ENCODE measurements at places on chromosomes 2 and 18.

DNA sequence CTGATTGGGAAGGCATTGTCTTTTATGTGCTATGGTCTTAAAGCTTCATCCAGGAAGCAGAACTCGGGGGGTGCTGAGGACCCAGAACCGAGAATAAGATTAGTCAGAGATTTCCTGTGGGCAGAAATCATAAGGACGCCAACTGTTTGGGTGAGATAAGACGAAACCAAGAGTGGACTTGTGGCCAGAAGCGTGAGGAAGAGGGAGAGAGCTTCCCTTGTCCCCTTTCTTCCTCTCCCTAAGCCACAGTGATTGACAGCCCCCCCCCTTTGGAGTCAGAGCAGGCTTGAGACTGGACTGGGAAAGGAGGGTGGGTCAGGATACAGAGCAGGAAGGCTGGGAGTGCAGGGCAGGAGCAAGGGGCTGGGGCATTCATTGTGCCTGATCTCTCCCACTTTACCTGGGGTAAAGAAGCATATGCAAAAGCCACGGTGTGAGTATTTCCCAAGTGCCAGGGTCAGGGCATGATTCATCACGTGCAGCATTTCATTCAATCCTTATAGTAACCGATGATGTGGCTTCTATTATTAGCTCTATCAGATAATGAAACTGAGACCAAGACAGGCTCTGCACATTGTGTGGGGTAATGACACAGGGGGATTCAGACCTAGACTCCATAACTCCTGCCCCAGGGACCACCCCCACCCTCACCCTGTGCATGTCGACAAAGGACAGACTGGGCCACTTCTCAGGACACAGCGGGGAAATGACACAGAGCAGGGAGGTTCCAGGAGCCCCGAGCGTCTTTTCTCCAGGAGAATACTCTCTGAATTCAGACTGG, 3.0 kb upstream of the IL1RN start:
- no peak for DNase-seq

GRCh38 chr2:101710471-101711318, 13.2 kb downstream of the MAP4K4 start:
- no peak for DNase-seq

DNA sequence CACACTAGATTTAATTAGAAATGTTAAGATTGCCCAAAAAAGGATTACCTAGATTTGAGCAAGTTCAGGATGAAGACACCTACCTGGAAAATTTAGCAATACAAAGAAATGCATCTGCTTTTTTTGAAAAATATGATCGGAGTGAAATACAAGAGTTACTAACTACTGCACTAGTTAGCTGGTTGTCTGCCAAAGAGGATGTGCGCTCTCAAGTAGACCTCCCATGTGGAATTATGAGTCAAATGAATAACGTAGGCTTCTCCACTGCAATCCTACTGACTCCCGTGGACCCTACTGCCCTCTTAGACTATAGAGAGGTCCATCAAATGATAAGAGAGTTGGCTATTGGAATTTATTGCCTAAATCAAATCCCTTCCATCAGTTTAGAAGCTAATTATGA, 2.0 kb downstream of the ANKAR start:
- DNase-seq, result no peak

DNA sequence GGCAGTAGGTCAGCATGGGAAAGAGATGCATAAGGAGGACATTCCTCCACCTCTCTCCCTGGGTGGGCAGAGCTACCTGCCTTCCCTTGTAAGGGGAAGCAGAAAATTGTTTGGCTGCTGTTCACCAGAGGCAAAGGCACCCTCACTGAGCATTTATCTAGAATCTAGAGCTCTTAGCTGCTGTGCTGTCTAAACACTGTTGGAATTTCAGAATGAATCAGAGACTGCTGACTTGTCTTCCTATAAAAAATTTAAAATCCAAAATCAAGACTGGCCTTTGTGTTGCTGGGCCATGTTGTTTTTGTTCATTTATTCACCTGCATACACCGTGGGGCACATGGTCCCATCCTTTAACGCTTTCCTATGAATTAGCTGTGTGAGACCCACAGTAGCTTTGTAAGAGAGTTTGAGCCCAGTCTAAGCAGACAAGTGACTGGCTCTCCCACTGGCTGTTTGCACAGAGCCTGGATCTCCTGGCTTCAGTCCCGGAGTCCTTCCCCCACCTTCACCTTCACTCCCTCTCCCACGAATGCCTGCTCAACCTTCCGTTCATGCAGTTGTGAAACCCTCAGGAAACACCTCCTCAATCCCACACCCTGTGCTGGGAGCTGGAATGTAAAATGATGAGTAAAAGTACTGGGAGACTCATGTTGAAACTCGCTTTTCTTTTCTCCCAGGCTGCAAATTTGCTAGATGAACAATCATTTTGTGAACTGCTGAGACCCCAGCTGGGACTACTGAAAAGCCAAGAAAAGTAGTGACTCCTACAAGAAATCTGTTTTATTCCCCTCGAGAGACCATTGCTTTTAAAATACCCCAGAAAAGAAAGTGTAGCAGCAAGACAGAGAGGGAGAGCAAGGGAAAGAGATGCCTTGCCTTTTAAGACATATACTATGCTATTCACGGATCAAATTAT, 76.2 kb downstream of the FAM168B start:
- DNase-seq, result no peak

GRCh38 chr18:75265872-75266271, 55.3 kb downstream of the TSHZ1 start:
- DNase-seq, result no peak

DNA sequence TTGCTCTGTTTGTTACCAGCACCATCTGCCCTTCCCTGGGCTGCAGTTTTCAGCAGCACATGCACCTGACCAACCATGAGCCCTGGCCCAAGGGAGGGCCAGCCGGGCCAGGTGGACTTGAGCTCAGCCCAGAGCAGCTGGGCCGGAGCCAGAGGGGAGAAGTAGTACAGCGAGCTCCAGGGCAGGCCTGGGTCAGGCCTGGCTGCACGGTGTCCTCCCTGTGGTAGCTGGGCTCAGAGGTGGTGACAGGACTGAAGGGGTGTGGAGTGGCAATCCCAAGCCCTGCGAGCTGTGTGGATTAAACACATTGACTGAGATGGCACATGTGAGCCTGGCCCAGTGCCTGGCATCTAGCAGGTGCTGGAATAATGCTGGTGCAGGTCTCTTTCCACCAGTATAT, 222.2 kb downstream of the GLI2 start:
- no peak for DNase-seq

DNA sequence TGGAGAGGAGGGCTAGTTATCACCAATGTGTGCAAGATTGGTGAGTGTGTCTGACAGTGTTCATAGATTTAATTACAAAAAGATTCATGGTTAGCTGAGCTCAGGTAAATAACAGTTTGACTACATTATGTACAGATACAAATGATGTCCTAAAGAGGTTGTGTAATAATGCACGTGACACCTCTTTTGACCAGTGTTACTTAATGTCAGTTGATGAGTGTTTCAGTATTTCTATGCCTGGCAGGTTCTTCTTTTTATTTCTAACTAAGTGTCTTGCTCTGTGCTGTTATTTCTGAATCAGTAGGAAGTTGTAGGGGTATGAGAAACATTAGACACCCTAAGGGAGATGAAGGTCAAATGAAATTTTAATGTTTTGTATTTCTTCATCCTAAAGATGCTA, 7.9 kb upstream of the INHBB start:
- DNase-seq, result no peak

DNA sequence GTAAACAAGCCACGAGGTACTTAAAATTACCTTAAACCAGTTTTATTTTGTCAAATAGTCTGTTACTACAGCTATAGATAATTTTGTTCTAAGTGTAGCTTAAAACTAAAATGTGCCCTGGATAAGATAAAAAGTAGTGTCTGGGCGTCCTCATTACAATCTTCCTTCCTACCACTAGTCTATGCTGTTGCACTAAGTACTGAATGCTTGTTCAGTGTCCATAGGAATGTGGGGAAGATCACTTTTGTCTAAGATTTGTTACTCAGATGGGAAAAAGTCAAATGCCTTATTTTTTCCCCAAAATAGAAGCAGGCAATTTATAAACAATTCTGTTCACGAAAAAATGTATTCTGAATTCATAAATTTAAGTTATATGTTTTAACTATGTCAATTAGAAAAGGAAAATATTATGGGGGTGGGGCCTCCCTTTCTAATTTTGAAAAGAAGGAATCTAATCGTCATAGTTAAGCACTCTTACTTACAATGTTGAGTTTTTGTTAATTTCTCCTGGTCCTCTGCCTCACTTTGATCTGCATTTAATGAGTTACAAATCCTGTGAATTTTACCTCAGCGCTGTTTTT, 140.4 kb upstream of the VRK2 start:
- no peak for DNase-seq

DNA sequence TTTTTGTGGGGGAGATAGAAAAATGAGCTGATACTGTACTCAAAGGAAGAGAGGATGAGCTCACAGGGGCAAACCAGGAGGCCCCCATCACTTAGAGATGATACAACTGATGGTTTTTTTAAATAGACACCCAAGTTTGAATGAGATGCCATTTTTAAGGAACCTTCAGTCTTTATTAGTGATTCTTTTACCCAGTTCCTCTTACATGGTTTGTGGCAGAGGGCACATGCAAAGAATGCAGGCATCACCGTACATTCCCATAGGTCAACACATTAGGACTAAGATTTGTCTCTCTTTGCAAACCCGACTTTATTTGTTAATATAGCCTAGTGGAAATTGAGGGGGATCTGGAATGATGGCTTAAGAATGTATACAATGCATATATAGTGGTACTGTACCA, 250.9 kb downstream of the ASXL3 start:
- no peak for DNase-seq

DNA sequence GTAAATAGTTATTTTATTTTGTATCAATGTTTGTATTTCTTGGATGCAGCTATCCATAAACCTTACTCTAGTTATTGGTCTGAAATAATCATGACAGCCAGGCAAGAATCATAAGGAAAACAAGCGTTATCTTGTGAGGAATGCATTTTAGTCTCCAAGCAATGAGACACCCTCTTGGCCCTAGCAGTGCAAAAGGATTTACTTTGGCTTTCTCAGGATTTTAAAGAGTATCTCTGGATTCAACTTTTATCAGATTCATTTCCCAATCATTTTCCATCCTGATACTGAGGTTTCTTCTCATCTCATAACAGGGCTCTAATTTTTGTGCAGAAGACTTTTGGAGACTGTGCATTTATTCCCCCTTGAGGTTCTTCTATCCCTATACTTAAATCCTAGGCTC, 480.8 kb downstream of the TMX3 start:
- no peak for DNase-seq

- DNase-seq, result no peak
These were observed 130.3 kb downstream of the NEDD4L start for GRCh38 chr18:58174285-58174684.

DNA sequence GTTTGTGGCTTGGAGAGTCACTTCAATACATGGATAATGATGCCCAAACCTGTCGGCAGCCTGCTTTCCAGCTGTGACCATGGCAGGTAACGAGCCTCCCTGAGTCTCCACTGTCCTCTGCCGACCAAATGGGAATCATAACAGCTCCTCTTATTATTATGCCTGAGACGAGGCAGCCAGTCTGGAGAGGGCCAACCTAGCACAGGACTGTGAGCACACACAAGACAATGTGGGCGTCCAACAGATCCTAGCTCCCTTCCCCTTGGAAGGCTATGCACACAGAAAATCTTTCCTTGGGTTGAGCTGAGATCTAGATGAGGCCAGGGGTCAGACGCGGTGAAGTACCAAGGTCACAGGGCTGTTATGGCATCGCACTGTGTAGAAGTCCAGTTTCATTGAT, 890 bp upstream of the SLC4A3 start:
- no peak for DNase-seq

DNA sequence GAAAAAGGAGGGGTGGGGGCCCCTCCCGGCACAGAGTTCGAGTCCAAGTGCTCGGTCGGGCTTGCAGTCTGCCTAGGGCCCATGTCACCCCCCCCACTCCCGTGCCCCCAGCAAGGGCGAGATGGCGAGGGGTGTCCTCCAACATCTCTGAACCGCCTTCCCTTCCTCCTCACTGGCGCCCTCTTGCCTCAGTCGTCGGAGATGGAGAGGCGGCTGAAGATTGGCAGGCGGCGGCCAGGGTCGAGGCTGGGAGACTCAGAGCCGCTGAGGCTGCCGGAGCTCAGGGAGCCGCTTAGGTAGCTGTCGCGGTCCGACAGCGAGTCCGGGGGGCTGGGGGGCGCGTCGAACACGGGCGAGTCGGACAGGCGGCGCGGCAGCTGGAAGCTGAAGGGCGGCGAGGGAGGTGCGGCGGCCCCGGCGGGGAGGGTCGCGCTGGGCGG, 2.3 kb downstream of the ZFP36L2 start:
- peak; percentile 73 for DNase-seq

- DNase-seq, result no peak
These were observed 85.4 kb downstream of the FMNL2 start for GRCh38 chr2:152420363-152420762.

GRCh38 chr18:24657444-24657842, 197.0 kb downstream of the HRH4 start:
- DNase-seq, result no peak

- no peak for DNase-seq
These were observed 120.6 kb downstream of the PTRHD1 start for GRCh38 chr2:24672589-24672988.

- no peak for DNase-seq
These were observed 72.3 kb upstream of the RIOK3 start for GRCh38 chr18:23380817-23381216.

DNA sequence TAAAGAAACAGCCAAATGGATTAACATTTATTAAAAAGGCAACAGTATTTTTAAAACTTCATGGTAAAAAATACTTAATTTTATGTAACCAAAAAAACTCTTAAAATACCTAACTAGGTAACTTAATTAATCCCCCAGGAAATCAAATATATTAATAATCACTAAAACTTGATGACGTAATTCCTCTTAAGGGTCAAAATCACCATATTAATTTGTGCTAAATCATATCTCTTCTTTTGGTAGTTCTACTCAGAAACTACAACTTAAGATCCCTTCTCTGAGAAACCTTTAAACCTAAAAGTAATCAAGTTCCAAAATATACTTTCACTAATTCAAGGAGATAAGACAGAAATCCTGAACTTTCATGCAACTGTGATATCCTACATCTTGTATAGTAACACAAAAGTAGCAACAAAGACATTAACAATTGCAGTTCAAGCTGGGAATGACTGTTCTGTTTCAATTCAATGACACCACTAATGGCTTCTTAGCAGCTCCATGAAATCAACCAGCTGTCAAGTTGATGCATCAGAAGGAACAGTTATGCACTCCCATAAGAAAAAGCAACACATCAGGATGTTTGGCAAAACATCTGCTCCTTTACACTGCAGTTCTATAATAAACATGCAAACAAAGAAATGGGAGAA, 4.0 kb downstream of the BAZ2B start:
- no peak for DNase-seq
